ENCODE measurements at places on chromosomes 7 and 10.
A peak's percentile ranks its signal among the peaks of the same experiment; 100 is the strongest.

DNA sequence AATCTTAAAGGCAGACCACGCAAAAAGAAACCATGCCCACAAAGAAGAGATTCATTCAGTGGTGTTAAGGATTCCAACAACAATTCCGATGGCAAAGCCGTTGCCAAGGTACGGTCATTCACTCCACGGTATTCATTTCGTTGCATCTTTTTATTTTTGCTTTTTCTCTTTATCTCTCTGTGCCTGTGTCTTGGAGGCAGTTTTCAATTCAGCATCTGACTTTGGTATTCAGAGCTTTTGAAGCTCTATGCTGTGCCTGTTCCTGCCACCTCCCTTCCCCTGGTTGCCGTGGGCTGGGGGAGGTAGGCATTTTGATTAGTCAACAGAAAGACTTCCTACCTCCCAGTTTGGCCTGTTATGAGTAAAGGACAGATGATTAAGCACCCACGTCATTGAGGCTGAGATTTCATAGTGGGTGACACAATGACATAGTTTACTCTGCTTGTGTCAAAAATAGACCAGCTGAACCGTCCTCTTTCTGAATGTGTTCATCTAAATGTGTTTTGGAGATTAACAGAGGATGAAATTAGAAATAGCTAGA is 149.5 kb downstream of the ARID5B start:
- DNase-seq = no peak

GRCh38 chr7:95582578-95583293 is 13.6 kb downstream of the PDK4 start:
- no peak for DNase-seq

DNA sequence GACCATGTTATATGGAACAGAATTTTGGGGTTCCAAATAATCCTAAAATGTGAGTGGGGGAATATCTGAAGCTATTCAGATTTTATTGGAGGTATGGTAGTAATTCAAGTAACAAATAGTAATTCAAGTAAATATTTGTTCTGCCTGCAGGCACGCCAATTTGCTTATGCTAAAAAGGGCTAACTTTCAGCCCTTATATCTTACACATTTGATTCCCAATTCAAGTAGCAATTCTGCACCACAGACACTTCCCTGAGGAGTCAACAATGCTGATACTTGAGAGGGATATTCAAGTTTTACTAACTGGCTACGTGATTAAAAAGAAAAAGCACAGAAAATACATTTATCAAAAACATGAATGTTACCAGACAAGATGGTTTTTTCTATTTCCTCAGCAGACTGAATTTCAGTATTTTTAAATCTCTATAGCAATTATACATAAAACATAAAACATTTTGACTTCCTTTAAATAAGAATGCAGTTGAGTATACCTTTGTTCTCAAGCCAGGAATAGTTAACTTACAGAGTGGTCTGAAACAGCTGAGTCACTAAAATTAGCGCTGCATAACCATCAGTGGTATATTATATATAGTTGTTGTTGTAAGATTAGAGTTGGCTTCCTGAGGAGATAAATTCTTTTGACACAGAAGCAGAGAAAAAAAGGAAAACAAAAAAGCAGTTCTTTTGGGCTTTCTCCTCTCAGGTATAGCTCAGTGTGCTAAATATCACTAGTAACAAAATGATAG is 33.9 kb downstream of the MTPN start:
- no peak for DNase-seq

DNA sequence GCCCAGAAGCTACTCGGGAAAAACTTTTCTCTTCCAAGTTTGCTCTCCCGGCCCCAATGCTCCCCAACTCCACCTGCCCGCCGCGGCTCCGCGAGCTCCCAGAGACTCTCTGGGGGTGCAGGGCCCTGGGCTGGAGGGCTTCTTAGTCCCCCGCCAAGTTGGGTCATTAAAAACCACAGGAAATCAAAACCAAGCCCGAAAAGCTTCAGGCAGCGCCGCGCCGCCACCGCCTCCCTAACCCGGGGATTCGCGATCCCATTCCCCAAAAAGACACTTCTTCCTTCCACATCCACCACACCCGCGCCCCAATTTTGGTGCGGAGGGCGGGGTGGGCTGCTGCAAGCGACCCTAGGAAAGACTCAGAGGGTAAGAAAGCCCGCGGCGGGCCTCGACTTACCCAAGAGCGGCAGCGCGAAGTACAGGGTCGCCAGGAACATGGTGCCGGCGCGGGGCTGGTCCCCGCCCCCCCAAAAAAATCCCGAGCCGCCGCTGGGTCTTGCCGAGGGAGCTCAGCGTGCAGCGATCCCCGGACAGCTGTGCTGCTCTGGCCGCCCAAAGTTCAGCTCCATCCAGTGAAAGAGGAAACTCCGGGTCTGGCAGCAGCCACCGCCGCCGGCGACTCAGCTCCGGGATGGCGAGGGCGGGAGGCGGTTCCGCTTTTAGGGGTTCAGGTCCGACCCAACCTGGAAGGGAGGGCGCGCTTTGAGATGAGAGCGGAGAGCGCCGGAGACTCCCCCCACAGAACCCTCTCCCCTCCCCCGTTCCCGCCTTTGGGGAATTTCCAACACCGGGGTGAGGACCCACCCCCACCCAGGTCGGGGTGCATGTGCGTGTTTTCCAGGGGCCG is 1.2 kb downstream of the GFRA1 start:
- no peak for DNase-seq

DNA sequence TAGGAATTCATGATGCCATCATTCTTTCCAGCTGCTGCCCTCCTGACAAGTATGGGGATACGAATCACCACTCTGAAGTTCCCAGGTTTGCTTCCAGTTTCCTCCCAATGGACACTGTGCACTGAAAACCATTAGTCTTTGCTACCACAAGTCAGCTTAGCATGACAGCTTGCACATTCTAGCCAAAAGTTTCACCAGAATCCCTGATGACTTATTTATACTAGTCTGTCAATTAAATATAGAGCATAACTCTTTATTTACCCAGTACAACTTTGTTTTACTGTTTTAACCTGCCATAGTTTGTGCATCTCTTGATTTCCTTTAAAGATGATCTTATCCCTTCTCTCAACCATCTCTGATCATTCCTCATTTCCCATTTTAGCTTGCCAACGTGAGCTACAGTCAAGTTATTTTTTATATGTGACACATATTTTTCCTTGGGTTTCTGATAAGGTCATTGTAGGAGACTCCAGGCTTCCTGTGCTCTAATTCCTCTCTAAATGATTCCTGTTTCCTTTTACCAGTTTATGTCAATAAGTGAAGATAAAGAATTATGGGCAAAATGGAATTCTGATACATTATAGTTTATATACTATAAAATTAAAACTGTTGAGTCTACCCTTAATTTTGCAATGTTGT is 167.5 kb upstream of the MEOX2 start:
- no peak for DNase-seq

GRCh38 chr10:43196981-43197833 is 59.0 kb downstream of the CSGALNACT2 start:
- no peak for DNase-seq

- DNase-seq = no peak
These were observed 116.2 kb upstream of the LAMB4 start for GRCh38 chr7:108246227-108246837.

GRCh38 chr10:97740613-97741012 is 3.7 kb downstream of the ZFYVE27 start:
- DNase-seq = no peak

GRCh38 chr7:78635026-78635793 is 818.3 kb downstream of the MAGI2 start:
- no peak for DNase-seq

DNA sequence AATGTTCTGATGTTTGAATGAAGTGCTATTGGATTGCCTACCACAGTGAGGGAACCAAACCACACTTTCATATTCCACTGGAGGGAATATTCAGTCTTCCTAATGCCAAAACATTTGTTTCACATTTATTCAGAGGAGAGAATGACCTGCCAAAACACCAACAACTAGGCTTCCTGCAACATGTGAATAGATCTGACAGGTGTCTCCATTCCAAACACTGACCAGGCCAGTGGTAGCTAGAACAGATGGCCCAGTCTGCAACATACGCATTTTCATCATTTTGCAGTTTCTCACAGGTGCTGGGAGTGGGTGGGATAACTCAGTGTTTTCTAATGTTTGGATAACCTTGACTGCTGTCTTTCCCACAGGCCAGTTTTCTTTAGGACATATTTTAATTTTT is 110.0 kb downstream of the RELN start:
- DNase-seq = no peak

DNA sequence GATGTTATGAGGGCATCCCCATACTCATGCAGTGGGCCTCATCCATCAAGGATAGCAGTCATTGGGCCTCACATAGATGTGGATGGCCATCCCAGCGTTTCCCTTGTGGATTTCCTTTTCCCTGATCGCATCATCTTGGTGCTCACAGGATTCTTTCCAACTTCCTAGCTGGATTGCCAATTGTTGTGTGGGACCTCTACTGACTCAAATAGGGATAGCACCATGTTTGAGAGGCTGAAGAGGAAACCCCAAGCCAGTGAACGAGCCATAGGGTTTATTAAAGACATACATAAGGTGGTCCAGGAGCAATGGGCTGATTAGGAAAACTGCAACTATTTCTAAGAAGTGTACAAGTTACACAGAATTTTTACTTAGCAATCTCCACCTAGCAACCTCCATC is 21.8 kb downstream of the ASZ1 start:
- DNase-seq = no peak

DNA sequence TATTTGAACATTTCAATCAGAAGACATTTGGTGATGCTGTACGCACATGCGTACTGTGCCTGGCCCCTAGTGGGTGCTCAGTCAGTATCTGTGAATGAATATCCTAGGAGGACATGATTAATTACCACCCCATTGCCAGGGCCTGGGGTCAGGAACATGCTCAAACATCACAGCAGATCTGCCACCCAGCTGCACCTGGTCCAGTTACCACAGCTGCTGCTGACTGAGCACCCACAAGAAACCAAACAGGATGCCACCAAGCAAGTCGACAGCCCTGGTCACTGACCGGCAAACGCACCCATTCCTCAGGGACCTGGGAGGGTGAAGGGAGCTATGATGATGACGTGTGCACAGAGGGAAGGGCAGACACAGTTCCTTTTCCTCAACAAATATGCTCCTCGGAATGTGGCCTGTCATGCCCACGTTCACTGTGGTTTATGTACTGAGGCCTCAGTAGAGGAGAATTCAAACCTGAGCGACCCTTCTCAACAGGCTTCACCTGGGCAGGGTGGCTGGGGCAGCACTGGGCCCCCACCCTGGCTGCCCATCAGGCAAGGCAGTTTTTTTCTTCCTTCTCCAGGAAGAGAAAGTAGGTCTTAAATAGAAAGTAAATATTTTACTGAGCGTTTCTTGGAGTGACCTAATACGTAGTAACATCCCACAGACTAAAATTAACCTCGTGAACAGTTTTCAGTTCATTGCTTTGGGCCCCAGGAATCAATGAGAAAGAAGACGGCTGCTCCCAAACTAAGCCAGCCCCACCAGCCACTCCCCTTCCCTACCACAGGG is 13.4 kb downstream of the CTBP2 start:
- no peak for DNase-seq

GRCh38 chr10:62805231-62806099 is 945 bp downstream of the ADO start:
- no peak for DNase-seq

DNA sequence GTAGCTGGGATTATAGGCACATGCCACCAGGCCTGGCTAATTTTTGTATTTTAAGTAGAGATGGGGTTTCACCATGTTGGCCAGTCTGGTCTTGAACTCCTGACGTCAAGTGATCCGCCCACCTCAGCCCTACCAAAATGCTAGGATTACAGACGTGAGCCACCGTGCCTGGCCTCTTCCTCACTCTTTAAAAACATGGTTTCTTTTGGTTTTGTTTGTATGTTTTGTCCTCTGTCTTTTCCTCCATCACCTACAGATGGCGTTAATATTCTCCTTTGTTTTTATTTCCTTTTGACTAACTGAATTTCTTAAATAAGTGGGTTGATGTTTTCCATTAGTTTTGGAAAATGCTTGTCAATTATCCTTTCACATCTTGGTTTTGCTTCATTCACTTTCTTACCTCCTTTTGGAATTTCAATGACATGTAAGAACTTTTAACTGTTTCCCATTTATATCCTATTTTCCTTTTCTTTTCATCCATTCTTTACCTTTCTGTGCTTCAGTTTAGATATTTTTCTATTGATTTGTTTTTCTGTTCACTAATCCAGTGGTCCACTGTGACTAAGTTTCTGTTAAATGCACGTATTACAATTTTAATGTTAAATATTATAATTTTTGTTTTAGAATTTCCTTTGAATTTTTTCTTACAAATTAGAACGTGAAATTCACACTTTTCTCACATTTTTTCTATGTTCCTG is 104.1 kb downstream of the ZNF467 start:
- DNase-seq = peak; percentile 15

- DNase-seq = no peak
These were observed 380.3 kb upstream of the LRGUK start for GRCh38 chr7:133746847-133747246.

GRCh38 chr10:103367379-103367781 is 396 bp upstream of the TAF5 start:
- no peak for DNase-seq

DNA sequence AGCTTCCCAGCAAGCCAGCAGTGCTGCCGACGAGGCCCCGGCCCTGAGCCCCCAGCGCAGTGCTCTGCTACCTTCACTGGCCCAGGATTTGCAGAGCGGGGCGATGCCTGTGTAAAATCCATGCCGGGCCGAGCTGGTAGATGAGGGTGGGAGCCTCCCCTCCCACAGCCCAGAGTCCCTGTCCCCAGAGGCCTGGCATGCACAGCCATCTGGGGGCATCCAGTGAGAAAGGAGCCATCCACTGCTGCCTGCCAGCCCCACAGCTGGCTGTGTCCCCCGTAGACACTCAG is 116.7 kb downstream of the RGS10 start:
- DNase-seq = no peak

GRCh38 chr10:124142960-124143359 is 49.6 kb upstream of the CHST15 start:
- no peak for DNase-seq

GRCh38 chr10:75097666-75098285 is 13.7 kb upstream of the SAMD8 start:
- no peak for DNase-seq

GRCh38 chr10:1549591-1550290 is 187.6 kb downstream of the ADARB2 start:
- DNase-seq = no peak

DNA sequence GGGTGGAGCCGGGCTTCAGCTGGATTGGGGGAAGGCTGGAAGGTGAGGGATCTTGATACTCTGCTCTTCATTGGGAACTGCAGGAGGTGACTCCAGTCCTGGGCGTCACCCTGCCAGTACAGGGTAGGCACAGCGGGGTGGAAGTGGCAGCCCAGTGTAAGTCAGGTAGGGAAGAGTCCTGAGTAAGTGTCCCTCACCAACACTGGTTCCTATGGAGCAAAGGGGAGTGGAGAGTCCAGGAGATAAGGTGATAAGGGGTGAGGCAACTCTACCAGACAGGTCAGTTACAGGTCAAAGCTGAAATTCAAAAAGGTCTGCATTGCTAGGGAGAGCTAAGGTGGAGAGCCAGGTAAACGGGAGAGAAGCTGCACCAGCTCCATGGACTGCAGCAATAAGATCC is 145.6 kb upstream of the NFE2L3 start:
- no peak for DNase-seq
